ENCODE measurements at places on chromosomes 16 and 17.

GRCh38 chr17:17766077-17766743, 70.6 kb downstream of the SREBF1 start:
- DNase-seq: no peak

DNA sequence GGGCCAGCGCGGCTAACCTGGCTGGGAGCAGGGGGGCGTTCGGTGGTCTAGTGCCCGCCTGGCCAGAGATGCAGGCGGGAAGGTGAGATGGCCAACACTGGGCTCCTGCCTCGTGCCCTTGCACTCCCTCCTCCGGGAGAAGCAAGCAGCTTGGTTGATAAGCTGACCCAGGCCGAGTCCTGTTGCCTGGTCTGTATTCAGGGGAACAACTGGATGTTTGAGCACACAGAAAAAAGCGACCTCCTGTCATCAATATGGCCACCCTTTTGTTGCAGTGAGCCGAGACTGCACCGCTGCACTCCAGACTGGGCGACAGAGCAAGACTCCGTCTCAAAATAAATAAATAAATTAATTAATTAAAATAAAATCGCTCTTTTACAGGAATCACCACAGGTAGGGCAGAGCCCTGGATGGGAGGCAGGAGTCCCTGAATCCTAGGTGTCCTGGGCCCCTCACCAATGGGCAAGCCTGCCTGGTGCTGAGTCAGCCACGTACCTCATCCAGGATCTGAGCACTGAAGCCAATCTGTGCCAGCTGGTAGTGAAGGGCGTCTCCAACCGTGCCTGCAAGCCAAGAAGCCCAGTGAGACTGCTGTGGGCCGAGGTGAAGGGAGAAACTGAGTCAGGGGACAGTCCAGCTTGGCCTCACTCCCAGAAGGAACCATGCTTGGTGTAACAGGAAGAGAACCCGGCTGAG, 31.8 kb downstream of the HASPIN start:
- no peak for DNase-seq

DNA sequence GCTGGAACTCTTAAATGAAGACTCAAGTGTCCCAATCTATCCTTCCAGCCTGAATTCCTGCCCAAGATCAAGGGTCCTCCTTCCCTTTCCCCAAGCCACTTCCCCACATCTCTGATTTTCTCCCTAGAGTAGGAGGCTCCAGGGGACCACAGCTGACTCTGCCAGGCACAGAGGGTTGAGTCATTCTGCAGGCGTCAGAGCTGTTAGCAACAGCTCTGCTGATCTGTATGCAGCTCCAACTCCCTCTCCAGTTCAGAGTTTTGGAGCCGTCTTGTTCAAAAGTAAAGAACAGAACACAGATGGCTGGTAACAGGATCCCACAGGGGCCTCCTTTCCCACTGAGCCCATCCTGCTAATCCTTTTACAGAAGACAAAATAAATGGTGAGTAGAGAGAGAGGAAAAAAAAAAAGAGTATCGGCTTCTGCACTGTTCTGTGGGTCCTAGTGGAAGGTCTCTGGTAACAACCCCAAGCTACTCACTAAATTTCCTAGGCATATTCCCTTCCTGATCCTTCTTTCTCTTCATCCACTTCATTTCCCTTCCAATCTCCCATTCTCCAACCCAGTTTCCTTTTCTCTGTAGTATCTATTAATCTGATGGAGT, 13.4 kb upstream of the TAOK1 start:
- DNase-seq: no peak

- DNase-seq: no peak
These were observed 87.3 kb downstream of the RPA1 start for GRCh38 chr17:1916963-1917715.

- DNase-seq: no peak
These were observed 46.3 kb downstream of the ZNF18 start for GRCh38 chr17:11950771-11951519.

- peak; percentile 30 for DNase-seq
These were observed 1.8 kb upstream of the CISD3 start for GRCh38 chr17:38728290-38728831.
